ENCODE measurements at places on chromosomes 13 and 19.

DNA sequence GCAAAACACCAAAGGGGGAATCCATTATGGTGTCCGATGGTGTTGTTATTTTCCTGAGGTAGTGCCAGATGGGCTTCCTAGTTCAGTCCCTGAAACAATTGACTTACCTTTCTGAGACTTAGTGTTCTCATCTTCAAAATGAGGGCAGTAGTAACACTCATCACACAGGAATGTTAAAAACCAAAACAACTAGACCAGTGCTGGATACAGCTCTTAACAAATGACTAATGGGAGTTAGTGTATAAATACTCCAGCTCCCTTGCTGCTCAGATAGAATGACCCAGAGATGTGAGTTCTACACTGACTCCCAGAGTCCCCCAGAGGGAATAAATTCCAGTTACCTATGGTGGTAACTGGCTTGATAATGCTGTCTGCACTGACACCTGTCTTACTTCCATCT lies 49.9 kb downstream of the MBD3L2B start:
- no peak for DNase-seq

GRCh38 chr19:49847731-49848696 lies 2.9 kb upstream of the PTOV1 start:
- DNase-seq = peak; percentile 79

GRCh38 chr13:98581971-98582702 lies 5.2 kb upstream of the STK24 start:
- peak; percentile 88 for DNase-seq

DNA sequence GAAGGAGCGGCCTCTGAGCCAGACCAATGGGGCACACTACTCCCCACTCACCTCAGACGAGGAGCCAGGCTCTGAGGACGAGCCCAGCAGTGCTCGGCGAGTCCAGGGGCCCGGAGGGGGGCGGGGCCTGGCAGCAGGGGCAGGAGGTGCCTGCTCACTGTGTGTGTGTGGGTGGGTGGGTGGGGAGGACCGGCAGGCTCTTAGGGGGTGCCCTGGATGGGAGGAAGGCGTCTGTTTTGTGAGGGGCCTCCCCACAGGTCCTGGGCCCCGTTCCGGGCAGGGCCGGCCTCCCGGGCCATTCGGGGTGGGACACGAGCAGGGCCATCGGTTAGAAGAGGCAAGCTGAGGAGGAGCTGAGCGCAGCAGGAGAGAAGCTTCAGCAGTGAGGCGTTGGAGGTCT lies 12.7 kb downstream of the PLEKHJ1 start:
- DNase-seq = no peak

- no peak for DNase-seq
Measured at GRCh38 chr13:19890030-19890429, 26.6 kb upstream of the ZMYM5 start.

- no peak for DNase-seq
Measured at GRCh38 chr19:31249217-31249616, 100.0 kb downstream of the TSHZ3 start.

GRCh38 chr13:105389373-105389772 lies 1146.1 kb downstream of the EFNB2 start:
- no peak for DNase-seq

Measured in suppressor macrophage treated with lipopolysaccharide for 4 hours (primary cell).